ENCODE measurements at places on chromosomes 7 and 10.

GRCh38 chr7:2283074-2283473, 31.2 kb downstream of the SNX8 start:
- DNase-seq: no peak

- no peak for DNase-seq
Observed at GRCh38 chr7:2929321-2930201, 85.5 kb upstream of the GNA12 start.

GRCh38 chr10:22317076-22317370, 835 bp downstream of the COMMD3 start:
- no peak for DNase-seq

DNA sequence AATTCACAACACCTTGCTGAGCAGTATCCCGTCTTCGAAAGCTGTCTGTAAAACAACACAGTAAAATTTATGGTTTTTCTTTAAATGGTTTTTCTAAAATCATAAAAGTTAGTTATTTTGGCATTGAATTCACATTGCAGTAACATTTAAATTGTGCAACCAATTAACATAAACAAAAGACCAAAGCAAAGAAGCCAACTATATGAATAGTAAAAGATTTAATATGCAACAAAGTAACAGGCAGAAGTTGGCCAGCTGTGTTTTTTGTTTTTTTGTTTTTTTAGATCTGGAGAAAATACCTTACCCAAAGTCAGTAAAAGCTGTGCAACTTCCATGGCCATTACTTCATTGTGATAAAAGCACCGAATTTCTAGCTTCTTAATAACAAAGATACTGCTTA, 11.3 kb downstream of the SRI start:
- DNase-seq: no peak

- no peak for DNase-seq
Observed at GRCh38 chr7:143237366-143237765, 15.5 kb downstream of the TAS2R40 start.

GRCh38 chr7:25711940-25712339, 440.1 kb upstream of the NFE2L3 start:
- no peak for DNase-seq

- no peak for DNase-seq
Observed at GRCh38 chr7:47502240-47502877, 79.6 kb downstream of the TNS3 start.

- DNase-seq: no peak
Observed at GRCh38 chr10:132196178-132197113, 9.7 kb downstream of the DPYSL4 start.

GRCh38 chr10:124648738-124649137, 95.4 kb downstream of the FAM53B start:
- DNase-seq: no peak

- no peak for DNase-seq
Observed at GRCh38 chr10:12237265-12238220, 41.6 kb downstream of the CDC123 start.

GRCh38 chr7:100726996-100727761, 6.2 kb upstream of the ZAN start:
- no peak for DNase-seq

DNA sequence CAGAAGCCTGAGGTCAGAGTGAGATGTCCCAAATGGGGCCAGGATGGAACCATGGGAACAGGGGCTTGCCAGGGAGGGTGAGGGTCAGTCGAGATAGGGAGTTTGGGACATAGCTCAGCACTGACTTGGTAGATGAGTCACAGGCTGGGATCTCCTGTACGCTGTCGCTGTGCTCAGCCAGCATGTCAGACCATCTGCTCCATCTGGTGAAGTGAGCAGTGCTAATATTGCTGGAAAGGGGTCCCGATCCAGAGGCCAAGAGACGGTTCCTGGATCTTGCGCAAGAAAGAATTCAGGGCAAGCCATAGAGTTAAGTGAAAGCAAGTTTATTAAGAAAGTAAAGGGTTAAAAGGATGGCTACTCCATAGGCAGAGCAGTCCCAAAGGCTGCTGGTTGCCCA, 505.6 kb downstream of the GALNT17 start:
- DNase-seq: no peak
